AG09309 (cell line): ENCODE measurements at places on chromosomes 6 and 20.

- DNase-seq = no peak
These were observed 58.4 kb upstream of the BLCAP start for GRCh38 chr20:37586078-37586477.

DNA sequence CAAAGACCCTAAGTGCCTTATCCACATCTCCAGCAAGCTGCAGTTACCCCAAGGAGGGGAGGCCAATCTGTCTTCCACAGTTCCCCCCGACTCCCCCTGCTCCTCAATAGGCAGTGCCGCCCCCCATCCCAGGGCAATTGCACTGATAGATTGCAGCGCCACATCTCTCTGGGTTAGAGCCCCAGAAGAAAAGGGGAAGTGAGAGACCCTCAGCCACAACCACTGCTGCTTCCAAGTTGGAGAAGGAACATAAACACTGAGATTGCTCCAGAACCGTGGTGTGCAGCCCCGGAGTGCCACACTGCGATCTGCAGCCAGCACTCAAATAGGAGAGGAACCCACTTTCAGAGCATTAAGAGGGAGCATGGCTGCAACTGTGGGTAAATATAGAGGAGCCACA, 101.5 kb downstream of the RWDD2A start:
- DNase-seq = no peak

GRCh38 chr20:23995905-23996666, 7.5 kb upstream of the GGTLC1 start:
- no peak for DNase-seq

- DNase-seq = no peak
These were observed 64.7 kb upstream of the HS3ST5 start for GRCh38 chr6:114407426-114408035.

DNA sequence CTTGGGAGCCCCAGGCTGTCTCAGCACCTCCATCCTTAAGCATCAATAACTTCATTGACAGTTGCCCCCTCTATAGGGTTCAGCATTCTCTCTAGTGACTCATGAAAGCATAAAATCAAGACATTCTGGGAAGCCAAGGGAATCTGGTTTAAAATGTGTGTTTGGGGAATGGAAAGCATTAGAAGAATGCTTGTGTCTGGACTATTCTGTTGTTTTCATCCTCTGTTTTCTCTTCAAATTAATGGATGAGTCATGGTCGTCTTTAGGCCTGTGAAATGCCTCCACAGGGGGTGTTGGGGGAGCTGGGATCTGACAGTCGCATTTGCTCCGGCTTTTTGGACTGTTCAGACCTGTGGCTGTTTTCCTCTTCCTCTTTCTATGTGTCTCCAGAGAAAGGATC, 279.7 kb downstream of the CDC5L start:
- peak; percentile 93 for DNase-seq

- DNase-seq = no peak
These were observed 83.0 kb downstream of the ZHX3 start for GRCh38 chr20:41234546-41234945.

GRCh38 chr6:160477901-160478300, 129.7 kb downstream of the SLC22A3 start:
- DNase-seq = no peak

- no peak for DNase-seq
These were observed 151.9 kb downstream of the CD83 start for GRCh38 chr6:14269436-14269835.

- no peak for DNase-seq
These were observed 32.1 kb upstream of the PPP1R3G start for GRCh38 chr6:5053038-5053437.

- no peak for DNase-seq
These were observed 66.2 kb upstream of the TRDN start for GRCh38 chr6:123702943-123703342.

DNA sequence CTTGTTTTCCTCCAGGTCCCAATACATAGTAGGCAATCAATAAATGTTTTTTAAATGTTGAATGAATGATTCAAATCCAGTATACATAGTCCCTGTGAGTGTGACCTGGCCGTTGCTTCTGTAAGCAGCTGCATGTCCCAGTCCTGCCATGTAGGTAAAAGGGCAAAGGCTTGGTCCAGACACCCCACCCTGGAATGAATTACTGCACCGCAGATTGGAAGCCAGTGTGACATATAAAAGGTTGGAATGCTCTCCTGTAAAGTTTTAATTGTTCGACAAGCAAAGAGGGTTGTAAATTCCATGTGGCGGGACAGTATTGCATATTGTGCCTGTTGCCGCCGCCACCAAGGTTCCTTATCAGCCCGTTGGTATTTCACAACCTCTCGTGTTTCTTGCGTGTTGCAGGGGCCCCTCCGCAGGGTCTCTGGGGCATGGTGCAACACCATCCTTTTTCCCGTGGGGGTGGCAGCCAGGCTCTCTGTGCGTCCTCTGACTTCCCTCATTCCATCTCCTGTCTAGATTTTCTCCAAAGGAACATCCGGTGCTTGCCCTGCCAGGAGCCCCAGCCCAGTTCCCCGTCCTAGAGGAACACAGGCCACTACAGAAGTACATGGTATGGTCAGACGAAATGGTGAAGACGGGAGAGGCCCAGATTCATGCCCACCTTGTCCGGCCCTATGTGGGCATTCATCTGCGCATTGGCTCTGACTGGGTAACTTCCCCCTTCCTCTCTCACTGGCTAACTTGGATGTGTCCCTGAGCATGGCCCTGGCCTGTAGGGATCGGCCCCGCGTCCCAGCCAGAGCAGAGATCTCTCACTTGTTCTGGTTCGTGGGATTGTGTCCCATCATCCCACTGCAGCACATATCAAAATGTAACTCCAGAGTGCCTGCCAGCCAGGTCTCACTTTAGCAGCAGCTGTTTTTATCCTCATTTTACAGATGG, 20.3 kb downstream of the POFUT1 start:
- peak; percentile 23 for DNase-seq

GRCh38 chr20:37519508-37520418, 1.3 kb upstream of the NNAT start:
- no peak for DNase-seq

GRCh38 chr6:41937472-41937860, 4.1 kb downstream of the CCND3 start:
- DNase-seq = no peak

DNA sequence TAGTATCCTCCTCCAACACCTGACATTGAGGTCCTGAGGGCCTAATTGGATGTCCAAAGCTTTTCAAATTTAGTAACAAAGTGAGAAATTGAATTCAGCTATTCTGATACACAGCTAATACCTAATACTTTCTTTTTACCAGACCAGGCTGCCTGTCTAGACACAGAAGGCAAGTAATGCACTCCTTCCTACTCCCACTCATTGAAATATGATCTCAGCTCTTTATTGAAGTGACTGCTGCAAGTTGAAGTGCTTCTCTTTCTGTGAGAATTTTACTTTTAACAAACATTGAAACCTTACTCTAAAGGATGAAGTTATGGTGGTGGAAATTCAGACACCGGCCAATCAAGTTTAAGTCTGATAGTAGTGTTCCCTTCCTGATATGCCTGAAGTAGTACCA, 90.8 kb upstream of the OGFRL1 start:
- DNase-seq = peak; percentile 53

- peak; percentile 91 for DNase-seq
These were observed 145.1 kb downstream of the PREX1 start for GRCh38 chr20:48682529-48683363.

GRCh38 chr20:63843778-63844177, 12.7 kb upstream of the ZBTB46 start:
- no peak for DNase-seq

GRCh38 chr6:107917451-107918375, 40.3 kb downstream of the SEC63 start:
- DNase-seq = no peak

DNA sequence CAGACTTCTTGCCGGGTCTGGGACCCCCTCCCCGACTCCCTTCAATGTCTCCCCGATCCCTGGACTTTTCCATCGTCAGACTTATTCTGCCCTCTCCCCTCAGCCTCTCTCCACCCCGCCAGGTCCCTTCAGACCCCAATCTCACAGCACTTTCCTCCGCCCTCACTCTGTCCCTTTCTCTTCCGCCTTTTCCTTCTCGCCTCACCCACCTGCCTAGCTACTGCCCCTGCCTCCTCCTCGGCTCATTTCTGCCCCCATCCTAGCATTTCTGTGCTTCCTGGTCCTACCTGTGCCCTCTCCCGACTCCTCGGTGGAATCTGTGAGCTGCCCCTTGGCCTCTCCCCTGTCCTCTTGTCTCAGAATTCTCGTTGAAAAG, 616 bp downstream of the CHMP4B start:
- no peak for DNase-seq

GRCh38 chr20:38776363-38776762, 28.1 kb downstream of the ACTR5 start:
- no peak for DNase-seq

- DNase-seq = peak; percentile 85
These were observed 9.5 kb upstream of the PAQR8 start for GRCh38 chr6:52352239-52353018.

DNA sequence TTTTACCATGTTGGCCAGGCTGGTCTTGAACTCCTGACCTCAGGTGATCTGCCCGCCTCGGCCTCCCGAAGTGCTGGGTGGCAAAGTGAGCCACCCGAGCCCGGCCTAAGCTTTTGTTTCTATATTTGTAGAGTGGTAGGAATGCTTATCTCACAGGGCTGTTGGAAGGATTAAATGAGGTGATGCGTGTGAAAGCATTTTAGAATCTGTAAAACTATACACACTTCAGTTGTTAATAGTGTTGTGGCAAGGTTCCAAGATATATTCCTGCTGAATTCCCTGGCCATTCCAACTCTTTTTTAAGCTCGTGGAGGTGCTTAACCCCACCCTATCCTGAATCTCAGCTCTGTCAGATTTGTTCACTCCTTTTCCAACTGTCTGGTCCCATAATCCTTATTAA, 89.9 kb upstream of the AKIRIN2 start:
- no peak for DNase-seq

DNA sequence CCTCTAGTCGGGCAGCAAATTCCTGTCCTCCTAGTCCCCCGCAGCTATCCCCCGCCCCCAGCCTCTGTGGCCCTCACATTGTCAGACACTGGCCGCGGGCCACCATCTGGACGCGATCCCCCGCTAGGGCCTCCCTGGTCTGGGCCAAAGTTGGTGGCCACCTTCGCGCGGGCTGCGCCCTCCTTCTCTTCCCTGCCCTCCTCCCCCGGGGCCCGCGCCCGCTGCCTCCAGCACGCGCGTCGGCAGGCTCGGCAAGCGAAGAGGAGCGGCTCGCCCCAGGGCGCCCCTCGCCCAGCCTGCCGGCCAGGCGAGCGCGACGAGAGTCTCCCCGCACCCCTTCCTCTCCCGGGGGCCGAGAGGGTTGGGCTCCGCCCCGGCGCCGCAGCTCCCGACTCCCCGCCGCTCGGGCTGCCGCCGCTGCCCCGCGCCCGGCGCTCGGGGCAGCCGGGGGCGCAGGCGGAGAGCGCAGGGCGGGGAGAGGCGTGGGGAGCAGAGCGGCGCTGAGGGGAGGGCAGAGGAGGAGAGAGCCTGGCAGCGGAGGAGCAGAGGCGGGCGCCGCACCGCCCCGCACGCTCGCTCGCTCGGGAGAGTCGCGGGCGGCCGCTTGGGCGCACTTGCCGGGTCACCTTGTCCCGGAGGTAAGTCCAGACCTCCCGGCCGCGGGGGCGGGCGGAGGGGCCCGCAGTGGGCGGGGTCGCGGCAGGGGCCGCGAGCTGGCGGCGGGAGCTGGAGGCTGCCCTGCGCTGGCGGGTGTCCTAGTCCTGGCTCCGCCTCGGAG, at the start of gene SYNDIG1:
Gene SYNDIG1 (plus strand): TSS at position 514 of the 778 bp plus-strand sequence. CDS start 73,469 bp downstream, outside the sequence.
- DNase-seq = no peak

DNA sequence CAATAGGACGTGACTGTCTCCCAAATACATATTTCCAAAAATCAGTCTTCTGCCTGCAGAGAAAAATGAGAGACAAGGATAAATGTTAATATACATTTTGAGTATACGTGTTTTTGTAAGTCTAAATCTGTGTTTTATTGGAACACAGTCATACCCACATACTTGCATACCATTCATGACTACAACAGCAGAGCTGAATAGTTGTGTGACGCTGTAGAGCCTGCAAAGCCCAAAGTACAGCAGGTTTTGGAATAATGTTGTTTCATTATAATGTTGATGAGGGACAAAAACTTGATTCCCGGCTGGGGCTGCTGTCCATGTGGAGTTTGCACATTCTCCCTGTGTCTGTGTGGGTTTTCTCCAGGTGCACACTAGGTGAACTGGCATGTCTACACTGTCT, 23.8 kb upstream of the FBXO9 start:
- DNase-seq = no peak

GRCh38 chr20:46573234-46573633, 22.8 kb upstream of the OCSTAMP start:
- DNase-seq = no peak

GRCh38 chr6:90406142-90406794, 109.6 kb upstream of the BACH2 start:
- DNase-seq = no peak

- DNase-seq = no peak
These were observed 627.4 kb upstream of the ADGRB3 start for GRCh38 chr6:68007717-68008116.

DNA sequence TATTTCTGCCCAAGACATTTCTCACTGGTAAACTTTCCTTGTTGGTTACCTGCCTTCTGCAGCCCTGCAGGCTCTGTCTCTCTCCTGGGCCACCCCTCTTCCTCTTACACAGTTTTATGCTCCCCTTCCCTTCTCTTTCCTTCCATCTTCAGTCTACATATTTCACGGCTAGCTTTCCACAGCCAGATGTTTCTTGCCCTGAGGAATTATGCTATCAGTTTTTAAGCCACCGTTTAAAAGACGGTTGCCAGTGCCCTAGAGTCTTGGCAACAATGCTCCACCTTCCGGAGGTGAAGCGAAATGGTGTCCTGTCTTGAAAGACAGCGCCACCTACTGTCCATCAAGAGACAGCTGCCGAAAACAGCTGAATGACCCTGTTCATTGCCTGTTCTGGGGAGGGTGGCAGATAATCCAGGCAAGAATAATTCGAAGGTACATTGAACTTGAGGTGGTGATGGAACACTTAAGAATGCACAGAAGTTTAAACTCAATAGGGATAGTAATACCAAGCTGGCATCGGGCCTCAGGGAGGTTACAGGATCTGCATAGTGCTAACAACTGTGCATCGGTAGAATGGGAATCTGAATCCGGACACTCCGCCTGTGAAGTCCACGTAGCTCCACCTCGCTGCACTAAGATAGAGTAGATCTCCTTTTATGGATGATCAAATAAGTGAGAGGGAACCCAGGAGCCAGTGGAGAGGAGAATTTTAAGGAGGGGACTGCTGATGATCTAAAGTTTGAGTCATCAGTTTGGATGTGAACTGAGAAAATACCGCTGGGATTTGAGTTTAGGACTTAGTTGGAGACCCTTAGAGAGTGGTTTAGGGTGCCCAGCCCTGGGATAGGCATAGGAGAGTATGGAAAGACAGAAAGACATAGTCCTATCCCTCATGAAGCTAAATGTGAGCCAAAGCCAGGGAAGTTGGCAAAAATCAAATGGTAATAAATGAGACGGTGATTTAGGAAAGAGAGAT, 4.8 kb upstream of the TRIM40 start:
- peak; percentile 62 for DNase-seq

DNA sequence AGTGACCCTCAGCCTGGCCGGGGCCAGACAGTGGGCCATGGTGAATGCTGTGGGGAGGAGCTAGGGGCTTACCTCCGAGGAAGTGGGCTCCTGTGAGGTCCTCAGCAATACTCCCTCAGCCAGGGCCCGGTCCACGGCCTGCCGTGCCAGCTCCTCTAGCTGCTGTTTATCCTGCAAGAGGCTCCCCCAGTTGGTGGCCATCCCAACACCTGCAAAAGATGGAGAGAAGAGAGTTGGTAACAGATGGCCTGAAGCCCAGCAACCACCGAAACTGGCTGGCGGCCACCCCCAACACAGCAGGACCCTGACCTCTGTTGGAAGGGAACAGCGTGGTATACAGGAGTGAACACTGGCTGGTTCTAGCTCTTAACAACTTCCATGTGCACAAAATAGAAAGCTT, 4.0 kb downstream of the GSS start:
- no peak for DNase-seq
